ENCODE measurements at places on chromosomes 11 and 22. TPM values are rescaled to one million over a fixed set of nuclear protein-coding genes. Genes with fewer than 3 reads are reported as not detected.
A peak's percentile ranks its signal among the peaks of the same experiment; 100 is the strongest.

ROM1 gene
- total RNA-seq: 7.9 TPM

EIF3M gene
- total RNA-seq: 168 TPM

SCN2B gene
- total RNA-seq: 0.25 TPM

RPS19BP1 gene
- total RNA-seq: 51.8 TPM

RIMBP3B gene
- 0.16 TPM for total RNA-seq

ANAPC15 gene
- 30.0 TPM for total RNA-seq

MYOD1 gene
- not detected for total RNA-seq

AGBL2 gene
- total RNA-seq: 5.6 TPM

KCNJ5 gene
- total RNA-seq: 6.5 TPM

PKNOX2 gene
- total RNA-seq: 6.0 TPM

OR5P2 gene
- total RNA-seq: 0.25 TPM

DAGLA gene
- 3.9 TPM for total RNA-seq

OR2AG2 gene
- 0.19 TPM for total RNA-seq

E2F8 gene
- 0.66 TPM for total RNA-seq

DNA sequence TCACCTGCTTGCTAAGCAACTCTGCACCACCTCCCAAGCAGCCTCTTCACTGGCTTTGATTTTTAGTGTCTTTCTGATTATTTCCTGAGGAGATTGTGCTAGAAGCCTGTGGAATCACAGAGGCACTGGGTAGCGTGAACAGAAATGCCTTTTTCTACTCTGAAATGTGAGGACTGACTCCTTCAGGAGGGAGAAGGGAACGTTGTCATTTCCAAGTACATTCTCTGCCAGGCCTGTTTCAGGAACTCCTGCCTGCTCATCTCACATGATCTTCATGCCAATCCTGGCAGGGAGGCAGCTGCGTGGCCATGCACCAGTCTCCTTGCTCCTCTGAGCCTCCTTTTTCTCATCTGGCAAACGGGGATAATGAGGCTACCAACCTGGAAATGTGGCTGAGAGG is 49.8 kb upstream of the PRDM11 start:
- no peak for DNase-seq

GRCh38 chr11:66289548-66290329 is 796 bp upstream of the YIF1A start:
- peak; percentile 58 for DNase-seq

GRCh38 chr11:66222358-66223149 is 45.9 kb upstream of the RAB1B start:
- DNase-seq: peak; percentile 92

- DNase-seq: no peak
Observed at GRCh38 chr22:35409783-35410662, 10.1 kb downstream of the MCM5 start.

DNA sequence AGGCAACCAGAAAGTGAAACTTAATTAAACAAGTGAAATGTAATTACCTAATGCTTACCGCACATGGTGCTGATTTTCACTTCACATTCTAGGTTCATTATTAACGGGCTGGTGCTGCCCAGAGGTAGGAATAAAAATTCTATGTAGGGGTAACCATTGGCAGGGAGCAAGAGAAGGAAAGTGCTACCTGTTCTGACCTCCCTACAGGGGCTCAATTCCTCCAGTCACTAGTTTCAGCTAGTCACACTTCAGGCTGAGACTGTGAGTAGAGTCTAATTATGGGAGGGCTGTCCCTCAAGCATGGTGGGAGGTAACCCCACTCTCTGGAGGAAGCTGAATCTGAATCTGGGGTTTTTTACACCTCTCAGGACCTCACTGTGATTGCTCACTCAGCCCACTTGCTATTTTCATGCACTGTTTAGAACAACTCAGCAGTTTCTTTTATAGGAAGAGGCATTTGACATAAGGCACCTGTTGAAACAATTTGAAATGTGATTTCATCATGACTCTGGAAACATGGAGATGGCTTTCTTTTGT is 75.4 kb downstream of the MAML2 start:
- DNase-seq: no peak

GRCh38 chr11:121376130-121376529 is 76.0 kb upstream of the SORL1 start:
- DNase-seq: no peak

GRCh38 chr11:125569915-125570621 is 791 bp downstream of the EI24 start:
- peak; percentile 56 for DNase-seq

DNA sequence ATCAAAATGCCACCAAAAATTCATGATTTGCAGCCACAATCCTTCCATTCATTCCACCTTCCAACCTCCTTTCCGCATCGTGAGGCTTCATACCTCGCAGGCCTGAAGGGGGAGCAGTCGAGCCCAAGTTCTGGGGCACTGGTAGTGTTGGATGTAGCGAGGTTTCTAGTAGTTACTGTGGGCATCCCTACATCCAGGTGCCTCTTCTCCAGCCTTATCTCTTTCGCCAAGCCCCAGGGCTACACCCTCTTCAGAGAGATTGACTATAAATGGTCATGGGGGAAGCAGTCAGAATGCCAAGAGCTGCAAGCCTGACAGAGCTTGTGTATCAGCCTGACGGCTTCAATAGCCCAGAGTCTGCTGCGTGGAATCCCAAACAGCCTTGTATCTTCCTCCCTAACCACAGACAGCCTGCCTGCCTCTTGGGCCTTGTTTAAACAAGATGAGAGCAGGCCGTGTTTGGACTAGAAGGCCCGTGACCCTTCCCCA is 28.9 kb downstream of the CLMP start:
- peak; percentile 60 for DNase-seq

DNA sequence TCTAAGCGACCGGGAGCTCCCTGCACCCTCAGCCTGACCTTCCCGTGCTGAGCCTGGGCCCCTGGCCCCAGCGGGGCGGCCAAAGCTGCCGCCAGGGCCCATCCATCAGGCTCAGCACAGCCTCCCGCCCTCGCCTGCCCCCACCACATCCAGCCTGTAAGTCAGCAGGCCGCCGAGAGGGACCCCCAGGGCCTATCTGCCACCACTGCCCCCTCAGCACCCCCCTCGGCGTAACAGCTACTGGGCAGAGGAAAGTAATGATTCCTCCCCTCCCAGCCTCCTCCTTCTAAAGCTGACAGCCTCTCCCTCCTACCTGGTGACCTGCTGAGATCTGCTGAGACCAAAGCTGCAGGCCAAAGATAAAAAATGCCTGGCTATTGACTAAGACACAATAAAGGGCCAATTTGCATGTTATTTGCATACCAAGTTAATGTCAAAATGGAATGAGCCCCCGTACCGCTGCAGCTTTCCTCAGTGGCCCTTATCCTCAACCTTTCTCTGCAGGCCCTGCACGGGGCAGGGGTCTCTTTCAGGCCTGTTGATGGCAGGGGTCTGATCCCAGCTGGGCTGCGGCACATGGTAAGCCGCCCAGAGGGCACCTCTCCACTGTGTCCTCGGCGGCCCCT is 51.6 kb downstream of the RPUSD4 start:
- DNase-seq: peak; percentile 26

GRCh38 chr11:88552379-88553062 is 215.0 kb upstream of the CTSC start:
- DNase-seq: no peak

DNA sequence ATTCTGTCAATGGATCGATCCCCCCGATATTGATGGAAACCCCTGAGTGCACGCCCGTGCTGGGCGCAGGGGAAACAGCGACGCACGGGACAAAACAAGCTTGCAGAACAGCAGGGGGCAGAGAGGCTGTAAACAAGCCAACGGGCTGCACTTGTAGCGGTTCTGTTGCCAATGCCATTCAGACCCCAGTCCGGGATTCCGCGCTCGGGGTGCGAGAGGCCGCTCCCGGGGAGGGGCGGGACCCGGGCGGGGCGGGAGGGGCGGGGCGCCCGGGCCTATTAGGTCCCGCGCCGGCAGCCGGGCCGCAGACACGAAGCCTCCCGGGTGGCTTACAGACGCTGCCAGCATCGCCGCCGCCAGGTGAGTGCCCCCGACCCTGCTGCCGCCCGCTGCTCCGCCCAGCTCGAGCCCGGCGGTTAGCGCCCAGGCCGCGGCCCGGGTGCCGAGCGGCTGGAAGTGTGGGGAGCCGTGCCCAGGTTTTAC is at the start of gene BIK:
Gene BIK (plus strand): TSS at position 307 of the 483 bp plus-strand sequence. CDS start 13,273 bp downstream, outside the sequence.
- DNase-seq: peak; percentile 72

DNA sequence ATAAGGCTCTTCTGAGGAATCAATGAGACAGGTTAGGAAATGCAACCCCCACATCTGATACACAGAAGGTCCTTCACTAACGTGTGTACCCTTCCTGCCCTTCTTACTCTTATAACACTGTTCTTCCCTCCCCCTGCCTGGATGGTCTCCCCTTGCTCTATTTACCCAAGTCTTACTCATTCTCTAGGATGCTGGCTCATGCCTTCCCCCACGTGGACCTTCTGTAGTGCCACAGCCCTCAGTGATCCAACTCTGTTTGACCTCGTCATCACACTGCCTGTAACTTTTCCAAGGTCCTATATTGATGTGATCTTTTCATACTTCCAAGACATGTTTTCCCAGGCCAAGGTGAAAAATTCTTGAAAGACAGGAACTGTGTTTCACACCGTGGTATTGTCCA is 79.8 kb downstream of the C11orf58 start:
- no peak for DNase-seq

- DNase-seq: no peak
Observed at GRCh38 chr11:93288079-93288478, 42.5 kb upstream of the DEUP1 start.

DNA sequence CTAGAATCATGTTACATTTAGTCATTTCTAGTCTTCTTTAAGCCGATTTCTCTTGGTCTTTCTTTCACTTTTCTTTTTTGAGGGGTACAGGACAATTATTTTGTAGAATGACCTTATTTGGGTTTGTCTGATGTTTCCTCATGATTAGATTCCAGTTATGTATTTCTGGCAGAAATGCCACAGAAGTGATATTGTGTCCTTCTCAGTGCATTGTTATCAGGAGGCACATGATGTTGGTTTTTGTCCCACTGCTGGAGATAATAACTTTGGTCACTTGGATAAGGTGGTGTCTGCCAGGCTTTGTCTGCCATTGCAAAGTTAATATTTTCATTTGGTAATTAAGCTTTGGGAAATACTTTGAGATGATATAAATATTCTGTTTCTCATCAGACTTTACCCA is 100.3 kb downstream of the RRM1 start:
- DNase-seq: no peak

DNA sequence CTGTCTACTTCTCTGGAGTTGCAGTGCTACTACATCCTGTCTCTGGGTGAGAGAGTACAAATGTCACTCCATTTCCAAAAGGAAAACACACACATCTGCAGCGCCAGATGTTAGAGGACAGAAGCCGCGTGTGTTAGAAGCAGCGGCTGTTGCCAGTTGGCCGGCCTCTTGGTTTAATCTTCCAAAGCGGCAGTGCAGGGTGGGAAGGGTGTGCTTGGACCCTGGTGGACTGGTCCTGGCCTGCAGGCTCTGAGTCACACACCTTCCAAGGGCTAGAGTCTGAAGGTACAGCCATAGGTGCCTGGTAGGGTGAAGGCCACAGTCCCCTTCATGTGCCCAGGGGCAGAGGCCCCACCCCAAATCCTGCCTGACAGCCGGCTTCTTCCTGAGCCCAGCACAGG is 99.8 kb downstream of the CTTN start:
- DNase-seq: peak; percentile 26

GRCh38 chr11:11038782-11039181 is 180.9 kb upstream of the ZBED5 start:
- no peak for DNase-seq

- no peak for DNase-seq
Observed at GRCh38 chr11:18615628-18616392, 16.2 kb downstream of the MISFA start.

DNA sequence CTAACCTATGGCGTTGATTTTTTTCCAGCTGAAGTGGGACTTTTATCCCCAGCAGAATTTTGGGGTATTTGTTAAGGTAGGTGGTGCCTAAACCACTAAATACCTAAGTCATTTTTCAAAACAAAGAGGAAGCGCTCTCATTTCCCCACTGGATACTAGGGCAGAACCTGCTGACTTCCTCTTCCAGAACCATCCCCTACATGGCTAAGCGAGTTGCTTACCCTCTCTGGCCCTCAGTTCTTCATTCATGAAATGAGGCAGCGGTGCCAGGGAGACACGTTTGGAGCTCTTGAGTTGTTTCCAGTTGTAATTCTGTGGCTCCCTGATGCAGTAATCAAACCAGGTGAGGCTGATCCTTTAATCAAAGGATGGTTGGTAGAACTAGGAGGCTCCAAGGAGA is 10.0 kb upstream of the MTMR3 start:
- no peak for DNase-seq

- no peak for DNase-seq
Observed at GRCh38 chr11:128942817-128943427, at the start of gene TP53AIP1. TSS of gene TP53AIP1 (minus strand) at chr11:128942871. CDS start at chr11:128937818, 5,053 bp downstream.

GRCh38 chr11:843818-844692 is 1.4 kb downstream of the TSPAN4 start:
- peak; percentile 98 for DNase-seq

DNA sequence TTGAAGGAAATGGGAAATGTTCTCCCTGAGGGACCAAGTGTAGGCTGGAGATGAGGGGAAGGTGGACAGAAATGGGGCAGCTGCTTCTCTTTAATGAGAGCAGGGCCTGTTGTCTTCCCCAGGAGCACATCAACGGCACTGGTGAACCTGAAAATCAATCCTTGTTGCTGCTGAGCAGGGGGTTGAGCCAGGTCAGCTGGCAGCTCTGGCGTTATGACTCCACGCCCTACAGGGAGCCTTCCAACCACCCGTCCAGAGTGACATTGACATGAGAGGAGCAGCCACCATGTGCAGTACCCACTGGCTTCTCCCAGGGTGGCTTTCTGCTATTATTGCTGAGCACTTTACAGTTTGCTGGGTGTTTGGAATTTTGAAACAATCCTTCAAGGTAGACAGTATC is 116.9 kb upstream of the LDLRAD3 start:
- no peak for DNase-seq

- no peak for DNase-seq
Observed at GRCh38 chr22:43862882-43863202, 529 bp upstream of the SULT4A1 start.

DNA sequence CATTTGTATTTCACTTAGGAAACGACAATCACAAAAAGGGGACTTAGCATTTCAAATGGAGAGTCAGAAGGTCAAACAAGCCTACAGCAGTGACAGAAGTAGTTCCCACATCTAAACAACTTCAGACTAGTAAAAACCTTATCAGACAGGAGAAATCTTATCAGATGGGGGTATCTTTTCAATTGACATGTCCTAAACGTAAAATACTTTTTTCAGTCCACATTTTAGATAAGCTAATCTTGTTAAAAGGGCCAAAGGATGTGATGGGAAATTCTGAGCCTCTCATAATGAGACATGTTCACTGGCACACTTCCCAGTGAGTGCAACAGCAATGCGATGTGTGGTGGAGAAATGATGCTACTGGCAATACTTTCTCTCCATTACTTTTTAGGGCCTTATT is 2.4 kb downstream of the MAPK1 start:
- DNase-seq: no peak

Measured in kidney (tissue), 22 donors.